ENCODE measurements at places on chromosomes 5 and 9.

GRCh38 chr5:2557435-2557834 is 194.0 kb downstream of the IRX2 start:
- DNase-seq, result no peak

GRCh38 chr5:169832304-169832703 is 148.0 kb downstream of the INSYN2B start:
- no peak for DNase-seq

DNA sequence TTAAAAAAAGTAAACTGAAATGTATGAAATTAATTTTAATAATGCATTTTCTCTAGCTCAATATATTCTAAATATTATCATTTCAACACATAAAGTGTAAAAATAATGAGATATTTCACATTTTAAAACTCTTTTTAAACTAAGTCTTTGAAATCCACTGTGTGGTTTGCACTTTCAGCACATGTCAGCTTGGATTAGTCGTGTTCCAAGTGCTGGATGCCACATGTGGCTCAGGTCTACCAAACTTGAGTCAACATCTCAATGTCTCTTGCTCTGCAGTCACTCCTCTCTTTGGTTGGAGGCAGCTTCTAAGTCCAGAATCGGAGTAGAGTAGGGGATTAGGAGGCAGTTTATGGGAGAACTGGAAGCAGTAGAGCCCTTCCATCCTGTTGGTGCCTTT is 173.7 kb upstream of the ANKRD55 start:
- no peak for DNase-seq

DNA sequence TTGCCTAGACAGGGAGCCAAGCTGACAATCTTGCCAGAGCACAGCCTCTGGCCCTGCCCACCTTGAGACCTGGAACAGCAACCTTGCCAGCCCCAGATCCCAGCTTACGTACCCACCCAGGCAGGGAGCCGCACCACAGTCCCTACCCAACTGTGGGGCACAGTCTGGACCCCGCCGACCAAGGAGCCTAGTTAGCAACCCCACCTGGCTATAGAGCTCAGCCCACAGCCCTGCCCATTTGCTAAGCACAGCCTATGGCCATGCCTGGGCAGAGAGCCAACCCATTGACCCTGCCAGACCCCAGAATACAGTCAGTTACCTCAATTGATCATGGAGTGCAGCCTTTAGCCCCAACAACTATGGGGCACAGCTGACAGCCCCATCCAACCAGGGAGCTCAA is 97.9 kb upstream of the SH3GL2 start:
- no peak for DNase-seq

DNA sequence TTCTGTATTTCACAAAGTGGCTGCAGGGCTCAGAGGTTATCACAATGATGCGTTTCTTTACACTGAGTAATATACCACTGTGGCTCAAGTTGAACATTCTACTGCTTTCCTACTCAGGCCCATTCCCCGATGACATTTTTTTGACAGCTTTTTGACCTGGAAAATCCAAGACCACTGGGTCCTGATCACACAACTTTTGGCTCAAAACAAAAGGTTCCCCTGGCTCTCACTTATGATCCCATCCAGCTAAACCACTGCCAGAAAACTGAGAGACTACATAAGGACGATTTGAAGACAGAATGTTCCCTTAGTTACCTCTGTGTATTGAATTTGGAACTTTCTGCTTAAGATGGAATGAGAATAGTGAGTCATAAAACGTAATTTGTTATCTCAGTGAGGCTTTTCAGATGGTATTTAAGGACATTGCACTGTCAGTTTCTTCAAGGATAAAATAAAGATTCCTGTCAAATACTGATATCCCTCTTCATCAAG is 78.0 kb upstream of the FBXL7 start:
- DNase-seq, result no peak

DNA sequence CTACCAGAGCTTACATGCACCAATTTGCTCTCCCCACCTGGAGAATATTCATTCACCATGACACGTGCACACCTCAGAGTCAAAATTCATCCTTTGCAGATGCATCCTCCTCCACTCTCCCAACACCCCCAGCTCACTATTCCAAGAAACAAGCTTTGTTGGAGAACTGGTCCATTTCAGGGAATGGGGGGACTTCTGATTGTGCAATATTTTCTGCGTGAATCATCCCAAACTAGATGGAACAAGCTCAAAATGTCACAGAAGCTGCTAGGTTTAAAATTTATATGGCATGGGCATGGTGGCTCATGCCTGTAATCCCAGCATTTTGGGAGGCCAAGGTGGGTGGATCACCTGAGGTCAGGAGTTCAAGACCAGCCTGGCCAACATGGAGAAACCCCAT is 3.6 kb downstream of the GLDC start:
- DNase-seq, result no peak

DNA sequence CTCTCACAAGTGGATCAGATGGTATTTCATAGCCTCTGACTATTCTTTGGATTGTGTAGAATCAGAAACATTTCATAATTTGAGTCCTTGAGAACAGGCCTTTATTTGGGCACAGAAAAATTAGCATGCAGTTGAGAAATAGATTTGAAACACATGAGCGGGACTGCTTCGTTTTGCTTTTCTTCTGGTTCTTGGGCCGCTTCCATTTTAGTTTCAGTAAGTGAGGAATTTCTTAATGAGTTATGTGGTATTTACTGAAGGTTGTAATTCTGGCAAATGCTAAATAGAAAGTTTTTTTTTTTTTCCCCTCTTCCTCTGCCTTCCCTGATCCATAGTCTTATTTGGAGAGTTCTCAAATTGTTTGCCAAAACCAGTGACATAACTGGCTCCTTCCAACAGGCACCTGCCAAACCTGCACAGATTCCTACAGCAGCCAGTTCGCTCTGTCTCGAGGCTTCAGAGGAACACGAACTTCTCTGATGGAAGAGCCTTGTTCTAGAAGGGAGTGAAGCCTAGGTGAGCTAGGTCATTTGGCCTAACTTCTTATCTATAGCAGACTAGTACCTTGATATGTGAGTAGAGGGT is 71.2 kb upstream of the SLC28A3 start:
- no peak for DNase-seq

DNA sequence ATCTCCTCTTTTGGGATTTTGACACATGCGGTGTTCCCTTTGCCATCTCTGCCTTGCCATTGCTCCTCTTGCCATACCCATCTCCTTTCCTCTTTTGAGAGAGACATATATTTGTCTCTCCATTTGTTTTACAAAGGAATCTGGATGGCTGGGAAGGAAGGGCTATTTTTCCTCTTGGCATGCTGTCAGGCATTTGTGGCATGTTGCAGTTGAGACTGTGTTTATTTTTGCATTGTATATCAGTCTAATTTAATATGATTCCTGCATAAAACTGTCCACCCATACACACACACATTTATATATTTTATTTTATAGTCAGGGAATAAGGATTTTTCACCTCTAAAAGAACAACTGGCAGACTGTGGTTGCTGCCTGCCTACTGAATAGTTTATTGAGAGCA is 1105.8 kb upstream of the SEMA6A start:
- no peak for DNase-seq

DNA sequence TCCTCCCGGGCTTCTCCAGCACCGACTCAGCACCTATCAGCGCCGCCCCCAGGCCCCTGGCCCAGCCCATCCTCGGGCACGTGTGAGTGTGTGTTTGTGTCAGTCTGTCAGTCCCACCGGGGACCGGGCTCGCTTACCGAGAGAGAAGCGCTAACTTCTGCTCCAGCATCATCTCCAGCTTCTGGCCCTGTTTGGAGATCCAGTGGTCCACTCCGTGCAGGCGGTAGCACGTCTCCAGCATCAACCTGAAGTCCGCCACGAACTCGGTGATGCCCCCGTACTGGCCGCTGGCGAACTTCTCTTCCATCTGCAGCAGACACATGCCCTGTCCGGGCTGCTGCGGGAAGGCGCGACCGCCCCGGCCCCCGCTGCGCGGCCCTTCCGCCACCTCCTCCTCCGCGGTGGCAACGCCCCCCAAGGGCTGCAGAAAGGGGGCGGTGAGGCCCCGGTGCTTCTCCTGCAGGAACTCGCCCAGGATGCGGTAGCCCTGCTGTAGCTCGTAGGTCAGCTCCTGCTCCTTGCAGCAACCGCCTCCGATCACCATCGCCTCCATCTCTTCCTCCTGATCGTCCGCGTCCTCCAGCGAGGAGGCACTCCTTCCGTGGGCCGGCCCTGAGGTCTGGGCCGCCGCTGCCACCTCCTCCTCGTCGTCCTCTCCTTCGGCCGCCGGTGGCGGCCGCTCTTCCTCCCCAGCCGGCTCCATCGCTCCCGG is 8.2 kb downstream of the RANBP6 start:
- DNase-seq, result peak; percentile 92

- DNase-seq, result no peak
Measured at GRCh38 chr9:4566806-4567205, 76.5 kb downstream of the SLC1A1 start.

GRCh38 chr9:95139126-95139525 is 178.4 kb downstream of the FANCC start:
- no peak for DNase-seq

- no peak for DNase-seq
Measured at GRCh38 chr9:36161187-36161586, 8.0 kb upstream of the CCIN start.

DNA sequence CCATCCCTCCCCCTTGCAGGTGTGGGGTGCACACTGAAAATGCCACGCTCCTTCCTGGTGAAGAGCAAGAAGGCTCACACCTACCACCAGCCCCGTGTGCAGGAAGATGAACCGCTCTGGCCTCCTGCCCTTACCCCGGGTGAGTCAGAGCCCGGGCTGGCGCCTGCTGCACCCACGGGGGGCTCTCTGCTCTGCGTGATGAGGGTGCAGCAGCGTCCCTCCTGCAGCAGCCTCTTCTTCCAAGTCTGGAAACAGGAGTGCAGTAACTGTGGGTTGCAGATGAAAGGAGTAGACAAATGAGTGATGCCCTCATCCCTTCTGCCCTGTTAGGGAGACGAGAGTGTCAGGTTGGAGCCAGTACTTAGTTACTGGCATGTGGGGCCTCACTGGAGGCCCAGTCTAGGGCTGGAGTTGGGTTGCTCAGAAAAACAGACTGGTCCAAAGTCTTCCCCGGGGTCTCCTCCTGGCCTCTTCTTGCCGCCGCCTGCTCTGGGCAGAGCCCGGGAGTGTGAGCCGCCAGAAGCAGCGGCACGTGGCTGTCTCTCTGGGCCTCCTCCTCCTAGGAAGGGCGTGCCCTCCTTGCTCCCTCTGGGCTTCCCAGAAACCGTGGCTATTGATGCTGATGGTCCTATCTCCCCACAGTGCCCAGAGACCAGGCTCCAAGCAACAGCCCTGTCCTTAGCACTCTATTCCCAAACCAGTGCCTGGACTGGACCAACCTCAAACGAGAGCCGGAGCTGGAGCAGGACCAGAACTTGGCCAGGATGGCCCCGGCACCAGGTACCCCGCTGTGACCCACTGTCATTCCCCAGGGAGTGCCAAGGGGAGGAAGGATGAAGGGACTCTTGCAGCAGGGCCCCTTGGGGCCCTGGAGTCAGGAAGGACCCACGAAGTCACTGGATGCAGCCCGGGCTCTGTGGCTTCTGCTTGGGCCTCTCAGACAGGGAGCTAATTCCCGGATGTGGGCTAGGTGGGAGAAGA is 8.4 kb downstream of the GFI1B start:
- DNase-seq, result no peak

- DNase-seq, result no peak
Measured at GRCh38 chr9:37692622-37693221, 42.0 kb downstream of the FRMPD1 start.

GRCh38 chr9:13358128-13358527 is 78.6 kb upstream of the MPDZ start:
- no peak for DNase-seq

- no peak for DNase-seq
Measured at GRCh38 chr5:9351546-9351945, 194.3 kb downstream of the SEMA5A start.

- DNase-seq, result no peak
Measured at GRCh38 chr9:123169926-123170325, 98.5 kb downstream of the STRBP start.

GRCh38 chr9:15299374-15299939 is 7.6 kb downstream of the TTC39B start:
- no peak for DNase-seq

DNA sequence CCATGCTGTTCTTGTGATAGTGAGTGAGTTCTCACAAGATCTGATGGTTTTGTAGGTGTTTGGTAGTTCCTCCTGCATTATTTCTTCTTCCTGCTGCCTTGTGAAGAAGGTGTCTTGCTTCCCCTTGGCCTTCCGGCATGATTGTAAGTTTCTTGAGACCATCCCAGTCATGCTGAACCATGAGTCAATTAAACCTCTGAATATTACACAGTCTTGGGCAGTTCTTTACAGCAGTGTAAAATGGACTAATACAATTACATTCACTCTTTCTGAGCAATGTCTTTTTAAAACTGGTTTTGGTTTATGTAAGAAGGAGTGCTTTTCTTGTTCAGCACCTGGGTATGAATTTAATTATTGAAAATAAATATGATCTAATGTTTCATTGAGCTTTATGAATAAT is 50.7 kb upstream of the ARRDC3 start:
- DNase-seq, result no peak

GRCh38 chr5:54551926-54552325 is 34.4 kb downstream of the SNX18 start:
- DNase-seq, result no peak

- no peak for DNase-seq
Measured at GRCh38 chr5:154406231-154406630, 39.6 kb upstream of the SAP30L start.

GRCh38 chr9:2824054-2824453 is 19.8 kb downstream of the PUM3 start:
- no peak for DNase-seq

GRCh38 chr5:170655920-170656319 is 127.6 kb upstream of the GABRP start:
- no peak for DNase-seq

DNA sequence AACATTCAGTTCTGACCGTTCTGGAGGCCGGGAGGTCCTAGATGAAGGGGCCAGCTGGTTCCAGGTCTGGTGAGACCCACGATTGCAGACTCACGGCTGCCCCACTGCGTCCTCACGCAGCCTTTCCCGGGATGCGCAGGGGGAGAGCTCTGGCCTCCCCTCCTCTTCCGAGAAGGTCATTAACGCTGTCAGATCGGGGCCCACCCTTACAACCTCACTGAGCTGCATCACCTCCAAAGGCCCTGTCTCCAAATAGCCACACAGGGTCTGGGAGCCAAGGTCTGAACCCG is 66.6 kb upstream of the PPP1R26 start:
- no peak for DNase-seq
